NCI-H460 (cell line): ENCODE measurements at places on chromosomes 4 and X. TPM values are rescaled to one million over a fixed set of nuclear protein-coding genes. Genes with fewer than 3 reads are reported as not detected.

JAKMIP1 gene
- total RNA-seq = 0.05 and 0.20 TPM in 2 replicates

PRPS2 gene
- 55.0 and 55.9 TPM in 2 replicates for total RNA-seq

SHROOM4 gene
- total RNA-seq = not detected in 2 replicates

NRK gene
- not detected in 2 replicates for total RNA-seq

ADH4 gene
- not detected in 2 replicates for total RNA-seq

IL2RG gene
- total RNA-seq = not detected in 2 replicates

PHKA1 gene
- total RNA-seq = 24.7 and 29.1 TPM in 2 replicates
